ENCODE measurements at places on chromosomes 12 and 14.

GRCh38 chr12:115049614-115050013 is 365.6 kb upstream of the TBX3 start:
- DNase-seq = no peak

DNA sequence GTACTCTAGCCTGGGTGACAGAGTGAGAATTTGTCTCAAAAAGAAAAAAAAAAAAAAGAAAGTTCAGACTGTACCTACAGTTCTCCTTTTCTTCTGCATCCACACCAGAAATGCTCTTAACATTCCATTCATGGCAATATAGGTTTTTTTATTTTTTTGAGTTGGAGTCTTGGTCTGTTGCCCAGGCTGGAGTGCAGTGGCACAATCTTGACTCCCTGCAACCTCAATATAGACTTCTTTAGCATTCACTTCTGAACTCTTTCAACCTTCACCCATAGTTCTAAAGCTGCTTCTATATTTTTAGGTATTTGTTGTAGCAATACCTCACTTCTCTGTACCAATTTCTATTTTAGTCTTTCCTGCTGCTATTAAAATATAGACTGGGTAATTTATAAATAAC is 1095.7 kb downstream of the FLRT2 start:
- no peak for DNase-seq

- DNase-seq = no peak
These were observed 134.4 kb upstream of the FGD4 start for GRCh38 chr12:32264961-32265360.

GRCh38 chr12:101803978-101804377 is 26.8 kb downstream of the GNPTAB start:
- DNase-seq = no peak

- no peak for DNase-seq
These were observed 148.1 kb upstream of the LRIG3 start for GRCh38 chr12:59068436-59068835.

DNA sequence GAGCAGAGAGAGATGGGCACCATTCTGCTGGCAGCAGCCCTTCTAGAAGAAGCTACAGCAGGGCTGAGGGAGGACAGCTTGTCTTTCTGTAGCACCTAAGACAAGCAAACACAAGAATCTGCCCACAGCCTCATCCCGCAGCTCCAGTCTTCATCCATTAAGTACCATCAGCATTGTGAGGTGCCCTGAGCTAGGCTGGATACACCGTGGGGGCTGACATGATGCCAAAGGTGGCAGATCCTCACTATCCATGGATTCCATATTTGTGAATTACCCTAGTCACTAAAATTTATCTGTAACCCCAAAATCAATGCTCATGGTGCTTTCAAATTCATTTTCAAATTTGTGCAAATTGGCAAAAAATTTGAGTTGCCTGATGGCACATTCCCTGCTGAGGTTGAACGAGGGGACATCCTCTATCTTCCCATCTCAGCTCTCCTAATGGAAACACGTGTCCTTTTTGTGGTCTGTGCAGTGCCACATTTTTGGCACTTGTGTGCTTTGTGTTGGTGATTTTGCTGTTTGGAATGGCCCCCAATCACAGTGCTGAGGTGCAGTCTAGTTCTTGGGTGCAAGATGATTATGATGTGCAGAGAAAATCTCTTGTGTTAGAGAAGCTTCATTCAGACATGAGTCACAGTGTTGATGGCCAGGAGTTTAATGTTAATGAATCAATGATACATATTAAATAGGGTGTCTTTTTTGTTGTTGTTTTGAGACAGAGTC is 7.0 kb downstream of the PITPNM2 start:
- no peak for DNase-seq
